ENCODE measurements at places on chromosomes 3 and 15. TPM values are rescaled to one million over a fixed set of nuclear protein-coding genes. Genes with fewer than 3 reads are reported as not detected.

- no peak for DNase-seq
Measured at GRCh38 chr3:131147534-131147933, 120.9 kb downstream of the NEK11 start.

NECTIN3 gene
- total RNA-seq: 5.1 TPM

ECE2 gene
- total RNA-seq: not detected

GRCh38 chr3:118960876-118961450 lies 73.7 kb downstream of the IGSF11 start:
- DNase-seq: no peak

PPP2R3A gene
- 71.7 TPM for total RNA-seq

GRCh38 chr15:22973286-22973685 lies 6.9 kb downstream of the CYFIP1 start:
- peak; percentile 19 for DNase-seq

- no peak for DNase-seq
Measured at GRCh38 chr3:103767635-103768034, 1332.8 kb downstream of the ZPLD1 start.

- no peak for DNase-seq
Measured at GRCh38 chr15:101621961-101622360, 30.2 kb downstream of the TM2D3 start.

BCL6 gene
- total RNA-seq: 661 TPM

DNA sequence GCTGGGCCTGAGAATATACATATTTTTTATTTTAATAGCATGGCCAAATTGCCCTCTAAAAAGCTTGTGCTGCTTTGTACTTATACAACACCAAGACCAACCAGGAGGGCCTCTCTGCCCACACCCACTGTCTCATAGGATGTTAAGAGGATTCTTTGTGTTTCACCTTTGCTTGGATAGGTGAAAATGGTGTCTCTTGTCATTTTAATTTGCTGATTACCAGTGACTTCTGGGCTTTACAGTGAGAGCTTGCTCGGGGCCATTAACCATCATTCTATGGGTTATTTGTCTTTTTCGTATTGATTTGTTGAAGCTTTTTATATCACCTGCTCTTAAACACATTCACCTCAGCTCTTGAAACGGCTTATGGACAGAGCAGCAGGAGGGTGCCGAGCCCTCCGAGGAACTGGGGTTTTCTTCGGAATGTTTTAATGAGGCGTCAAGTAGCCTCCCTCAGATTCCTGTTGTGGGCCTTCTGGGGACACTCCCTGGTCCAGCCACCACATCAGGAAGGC lies 10.5 kb downstream of the PTH1R start:
- no peak for DNase-seq

PRSS50 gene
- total RNA-seq: not detected

GRCh38 chr3:21292971-21293370 lies 458.0 kb downstream of the ZNF385D start:
- DNase-seq: no peak

PATL2 gene
- total RNA-seq: 0.57 TPM

DNA sequence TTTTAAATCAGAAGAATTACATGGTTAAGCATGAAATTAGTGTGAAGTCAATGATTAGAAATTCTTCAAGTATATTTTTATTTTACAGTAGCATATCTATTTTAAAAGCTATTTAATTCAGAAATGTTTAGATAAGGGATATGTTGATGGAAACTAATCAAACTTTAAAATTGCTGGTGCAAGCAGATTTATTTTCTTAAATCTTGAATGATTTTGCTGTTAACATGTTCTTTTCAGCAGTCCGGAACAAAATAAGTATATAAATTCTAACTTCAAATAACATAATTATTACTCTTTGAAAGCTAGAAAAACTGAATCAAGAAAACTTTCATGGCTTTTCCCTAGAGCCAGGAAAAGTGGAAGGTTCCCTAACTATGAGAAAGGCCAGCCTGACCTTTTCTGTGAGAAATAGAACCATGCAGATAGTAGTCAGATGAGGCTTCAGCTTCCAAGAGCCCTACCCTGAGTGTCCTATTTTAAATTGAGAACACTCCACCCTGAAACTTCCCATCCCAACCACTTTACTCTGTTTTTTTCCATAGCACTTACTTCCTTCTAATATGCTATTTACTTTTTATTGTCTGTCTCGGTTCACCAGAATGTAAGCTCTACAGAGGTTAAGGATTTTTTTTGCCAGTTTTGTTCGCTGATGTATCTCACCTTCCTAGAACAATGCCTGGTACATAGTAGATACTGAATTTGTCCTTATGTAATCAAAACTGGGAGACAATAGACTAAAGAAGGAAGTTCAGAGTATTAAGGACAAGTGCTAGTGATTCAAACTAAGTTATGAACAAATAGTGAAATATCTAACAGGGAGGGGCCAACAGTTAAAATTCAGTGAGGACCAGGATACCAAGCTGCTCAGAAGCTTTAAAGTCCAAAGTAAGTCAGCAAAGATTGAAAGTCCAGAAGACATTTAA lies 66.8 kb downstream of the CD200R1L start:
- DNase-seq: no peak

DNA sequence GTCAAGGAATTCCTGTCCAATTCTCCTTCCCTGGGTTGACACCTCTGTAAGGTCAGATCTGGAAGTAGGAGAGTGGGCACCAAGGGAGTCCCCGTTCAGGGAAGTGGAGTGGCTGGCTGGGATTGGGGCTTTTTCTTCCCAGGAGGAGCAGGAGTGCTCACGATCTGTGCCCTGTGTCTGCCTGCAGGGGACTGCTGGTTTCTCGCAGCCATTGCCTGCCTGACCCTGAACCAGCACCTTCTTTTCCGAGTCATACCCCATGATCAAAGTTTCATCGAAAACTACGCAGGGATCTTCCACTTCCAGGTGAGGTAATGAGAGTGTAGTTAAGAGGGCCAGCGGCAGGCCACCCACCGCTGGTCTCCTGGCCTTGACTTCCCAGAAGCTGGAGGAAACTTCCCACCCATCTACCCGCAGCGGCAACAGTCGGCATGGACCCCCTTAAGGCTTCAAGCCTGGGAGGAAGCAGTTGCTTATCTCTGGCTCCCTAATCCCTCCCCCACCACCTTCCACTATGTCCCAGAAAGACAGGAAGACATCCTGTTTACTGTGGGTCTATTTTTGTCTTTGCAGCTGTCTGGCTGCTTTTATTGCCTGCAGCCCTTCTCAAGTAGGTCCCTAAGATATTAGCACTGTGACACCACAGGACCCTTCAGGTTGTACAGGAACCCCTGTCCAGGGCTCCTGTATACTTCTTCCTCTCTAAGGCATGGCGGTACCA lies 26.8 kb downstream of the CAPN3 start:
- DNase-seq: no peak

GRCh38 chr3:42129014-42129953 lies 38.1 kb downstream of the TRAK1 start:
- DNase-seq: no peak

DNA sequence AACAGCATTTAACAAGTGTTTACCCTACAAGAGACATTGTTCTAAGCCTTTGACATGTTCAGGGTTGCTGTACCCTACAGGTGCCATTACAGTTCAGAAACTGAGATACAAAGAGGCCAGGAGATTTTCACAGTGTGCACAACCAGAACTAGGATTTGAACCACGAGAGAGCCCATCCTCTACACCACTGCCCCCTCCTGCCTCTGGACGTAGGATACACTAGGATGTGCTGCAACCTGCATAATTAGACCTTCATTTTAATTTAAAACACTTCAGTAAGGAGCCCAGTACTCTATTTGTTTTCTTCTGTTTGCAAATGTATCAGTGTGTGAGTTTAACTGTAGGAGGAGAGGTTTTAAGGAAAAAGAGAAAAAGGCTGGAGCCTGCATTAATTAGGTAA lies 123.1 kb upstream of the RARB start:
- no peak for DNase-seq

DNA sequence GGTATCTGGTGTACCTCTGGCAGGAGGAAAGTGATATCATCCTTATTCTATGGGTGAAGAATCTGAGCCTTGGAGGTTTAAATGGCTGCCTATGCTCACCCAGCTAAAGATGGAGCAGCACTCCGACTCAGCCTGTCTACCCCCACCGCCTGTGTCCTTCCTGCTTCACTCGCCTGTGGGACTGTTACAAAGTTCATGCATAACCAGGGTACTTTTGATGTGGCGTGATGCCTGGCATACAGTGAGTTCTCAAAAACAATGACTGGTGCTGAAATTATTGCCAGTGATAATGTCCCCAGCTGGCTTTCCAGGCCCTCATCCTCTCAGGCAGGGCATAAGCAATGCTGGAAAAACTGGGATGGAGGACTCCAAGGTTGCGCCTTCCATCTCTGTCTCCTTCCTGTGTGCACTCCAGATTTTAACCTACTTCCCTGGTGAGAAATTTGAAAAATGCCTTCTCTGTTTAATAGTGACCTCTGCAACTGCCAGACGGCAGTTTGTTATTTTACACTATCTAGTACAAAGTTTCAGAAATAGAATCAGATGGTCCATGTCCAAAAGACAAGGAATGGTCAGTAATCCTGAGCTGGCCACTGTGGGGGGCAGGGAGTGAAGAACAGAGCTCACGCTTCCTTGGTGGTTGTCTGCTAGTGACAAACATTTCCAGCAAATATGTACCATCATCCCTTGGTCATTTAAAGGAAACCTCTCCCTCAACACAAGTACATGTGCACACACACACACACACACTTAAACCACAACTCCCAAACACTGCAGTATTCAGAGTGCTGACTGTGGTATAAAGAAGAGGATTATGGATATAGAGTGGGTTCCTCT lies 86.5 kb upstream of the NMNAT3 start:
- no peak for DNase-seq

- no peak for DNase-seq
Measured at GRCh38 chr3:33652736-33653135, 65.3 kb downstream of the CLASP2 start.

TRIM42 gene
- total RNA-seq: not detected

DNA sequence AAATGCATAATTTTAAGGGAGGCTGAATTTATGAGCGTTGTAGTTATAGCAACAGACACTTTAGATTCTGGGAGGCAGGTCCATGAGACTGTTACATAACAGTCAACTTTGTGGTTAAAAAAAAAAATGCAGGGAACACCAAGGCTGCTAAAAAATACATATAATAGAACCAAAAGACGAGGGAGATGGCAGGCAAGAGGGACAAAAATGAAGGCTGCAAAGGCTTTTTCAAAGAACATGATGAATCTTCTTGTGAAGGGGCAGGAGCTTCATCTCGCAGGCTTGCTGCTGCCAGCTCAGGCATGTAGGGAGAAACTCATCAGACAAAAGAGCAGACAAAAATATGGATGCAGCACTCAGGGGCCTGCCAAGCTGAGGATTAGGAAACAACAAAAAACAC lies 243.9 kb downstream of the SHQ1 start:
- no peak for DNase-seq

- no peak for DNase-seq
Measured at GRCh38 chr15:71691458-71692417, 118.6 kb upstream of the NR2E3 start.

GRAMD2A gene
- 12.1 TPM for total RNA-seq

NLGN1 gene
- total RNA-seq: 2.2 TPM

GRCh38 chr15:71939981-71940588 lies 129.7 kb downstream of the NR2E3 start:
- DNase-seq: no peak

DNA sequence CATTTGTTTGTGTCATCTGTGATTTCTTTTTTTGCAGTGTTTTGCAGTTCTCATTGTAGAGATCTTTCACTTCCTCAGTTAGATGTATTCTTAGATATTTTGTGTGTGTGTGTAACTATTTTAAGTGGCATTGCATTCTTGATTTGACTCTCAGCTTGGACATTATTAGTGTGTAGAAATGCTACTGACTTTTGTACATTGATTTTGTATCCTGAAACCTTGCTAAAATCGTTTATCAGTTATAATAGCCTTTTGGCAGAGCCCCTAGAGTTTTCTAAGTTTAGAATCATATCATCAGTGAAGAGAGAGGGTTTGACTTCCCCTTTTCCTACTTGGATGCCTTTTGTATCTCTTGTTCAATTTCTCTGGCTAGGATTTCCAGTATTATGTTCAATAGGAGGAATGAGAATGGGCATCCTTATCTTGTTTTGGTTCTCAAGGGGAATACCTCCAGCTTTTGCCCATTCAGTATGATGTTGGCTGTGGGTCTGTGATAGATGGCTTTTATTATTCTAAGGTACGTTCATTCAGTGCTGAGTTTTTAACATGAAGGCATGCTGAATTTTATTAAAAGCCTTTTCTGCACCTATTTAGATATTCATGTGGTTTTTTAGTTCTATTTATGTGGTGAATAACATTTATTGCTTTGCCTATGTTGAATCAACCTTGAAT lies 211.7 kb downstream of the MBNL1 start:
- DNase-seq: no peak

DNA sequence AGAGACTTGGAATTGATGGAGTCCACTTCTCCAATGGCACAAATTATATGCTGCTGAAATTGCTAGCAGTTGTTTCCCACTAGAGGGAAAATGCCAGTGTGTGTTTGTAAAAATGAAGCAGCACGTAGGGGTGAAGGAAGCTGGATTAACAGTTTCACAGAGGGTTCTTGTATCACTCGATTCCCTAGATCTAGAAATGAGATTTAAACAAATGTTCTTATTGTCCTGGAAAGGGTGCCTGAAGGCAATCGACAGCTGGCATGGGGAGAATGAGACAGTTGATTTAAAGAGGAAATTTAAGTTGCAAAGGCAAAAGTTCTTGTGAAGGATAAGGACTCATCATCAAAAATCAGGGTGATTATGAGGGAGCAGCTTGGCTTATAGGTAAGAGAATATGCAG lies 234.8 kb upstream of the ARPP21 start:
- DNase-seq: no peak

DNA sequence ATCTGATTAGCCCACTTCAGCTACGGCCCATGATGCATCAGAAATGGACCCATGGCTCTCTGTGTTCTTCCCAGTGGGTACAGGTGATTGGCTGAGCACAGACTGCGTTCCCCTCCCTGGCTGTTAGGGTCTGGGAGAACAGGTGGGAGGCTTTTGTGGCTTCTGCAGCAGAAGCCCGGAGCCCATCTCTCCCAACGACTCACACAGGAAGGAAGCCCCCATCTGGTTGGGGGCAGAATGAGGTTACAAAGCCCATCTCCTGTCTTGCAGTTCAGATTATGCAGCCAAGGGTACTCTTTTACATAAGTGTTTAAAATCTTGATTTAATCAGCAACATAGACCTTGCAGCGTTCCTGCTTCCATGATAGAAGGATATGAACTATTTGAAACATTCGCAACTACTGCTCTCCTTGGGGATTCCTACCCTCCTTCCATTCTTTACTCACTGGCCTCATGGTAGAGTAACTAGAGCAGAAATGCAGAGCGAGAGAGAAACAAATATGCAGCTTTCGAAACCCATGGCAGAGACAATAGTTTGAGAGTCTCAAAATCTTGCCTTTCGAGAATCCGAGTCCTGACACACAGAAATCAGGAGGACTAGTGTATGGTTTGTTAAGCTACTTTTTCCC lies 291.3 kb downstream of the TLE3 start:
- DNase-seq: no peak

Data from suprapubic skin (tissue), 4 donors.